LNCaP clone FGC (cell line): ENCODE measurements at places on chromosomes 7 and 10.

DNA sequence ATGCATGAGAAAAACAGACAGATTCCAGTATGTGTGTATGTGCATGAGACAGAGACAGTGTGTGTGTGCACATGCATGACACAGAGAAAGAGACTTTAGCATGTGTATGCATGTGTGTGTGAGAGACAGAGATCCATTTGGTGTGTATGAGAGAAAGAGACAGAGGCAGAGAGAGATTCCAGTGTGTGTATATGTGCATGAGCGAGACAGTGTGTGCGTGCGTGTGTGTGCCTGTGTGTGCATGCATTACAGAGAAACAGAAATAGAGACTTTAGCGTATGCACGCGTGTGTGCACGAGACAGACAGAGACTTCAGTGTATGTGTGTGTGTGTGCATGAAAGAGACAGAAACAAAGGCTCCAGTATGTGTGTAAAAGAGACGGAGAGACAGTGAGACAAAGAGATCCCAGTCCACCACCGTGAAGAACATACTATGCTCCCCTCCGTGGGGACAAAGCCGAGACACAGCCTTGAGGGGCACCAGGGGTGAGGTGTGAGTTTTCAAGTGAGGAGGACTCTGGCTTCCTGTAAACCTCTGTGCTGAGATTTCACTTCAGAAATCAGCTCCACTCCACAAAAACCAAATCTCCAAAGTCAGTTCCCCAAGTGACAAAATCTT is 188.9 kb downstream of the GRID1 start:
- no peak for DNase-seq

- DNase-seq = no peak
These were observed 84.6 kb downstream of the KAT6B start for GRCh38 chr10:74910976-74911350.

- DNase-seq = no peak
These were observed 122.4 kb downstream of the CTTNBP2 start for GRCh38 chr7:117750612-117751563.

DNA sequence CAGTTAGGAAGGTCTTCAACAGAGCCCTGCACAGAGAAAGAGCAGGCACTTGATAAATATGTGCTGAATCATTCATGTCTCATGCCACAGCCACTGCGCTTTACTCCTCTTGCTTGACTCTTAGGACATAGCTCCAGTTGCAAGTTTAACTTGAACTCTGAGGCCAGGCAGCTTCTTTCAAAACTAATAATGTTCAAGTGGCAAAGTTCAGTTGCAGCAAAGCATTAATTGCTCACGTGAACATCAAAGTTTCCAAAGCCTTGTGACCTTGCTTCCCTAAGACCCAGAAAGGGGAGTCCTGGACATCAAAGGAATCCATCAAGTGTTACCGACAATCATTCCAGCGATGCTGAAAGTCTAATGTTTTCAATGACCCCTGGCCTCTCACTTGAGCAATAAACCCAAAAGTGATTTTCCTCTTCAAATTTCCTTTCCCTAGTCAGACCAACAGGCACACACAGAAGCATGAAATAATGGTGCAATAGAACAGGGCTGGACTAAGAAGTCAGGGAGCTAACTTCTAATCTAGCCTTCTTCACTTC is 21.8 kb upstream of the TECTB start:
- no peak for DNase-seq

GRCh38 chr7:95470452-95470851 is 15.3 kb upstream of the ASB4 start:
- no peak for DNase-seq

DNA sequence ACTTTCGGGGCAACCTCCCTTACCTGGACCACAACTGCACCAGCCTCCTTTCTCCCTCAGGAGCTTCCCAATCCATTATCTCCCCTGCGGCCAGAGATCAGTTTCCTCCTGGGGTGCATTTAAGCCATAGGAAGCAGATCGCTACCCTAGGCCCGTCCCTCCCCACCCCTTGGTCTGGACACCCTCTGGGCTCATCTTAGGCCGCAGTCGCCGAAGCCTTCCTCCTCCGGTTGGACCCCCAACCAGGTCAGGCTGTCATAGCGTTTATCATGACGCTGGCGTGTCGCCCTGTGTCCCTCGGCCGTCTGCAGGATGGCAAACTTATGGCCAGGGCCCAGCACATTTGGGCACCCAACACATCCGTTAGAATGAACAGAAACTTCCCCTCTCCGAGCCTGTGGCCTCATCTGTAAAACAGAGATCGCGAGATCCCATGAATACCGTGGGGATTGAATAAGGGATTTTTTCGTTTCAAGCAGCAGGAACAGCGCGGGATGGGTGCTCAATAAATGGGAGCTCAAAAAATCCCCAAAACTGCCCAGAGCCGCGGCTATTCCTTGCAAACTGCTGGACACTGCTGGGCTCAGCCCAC is 669 bp upstream of the AP5Z1 start:
- DNase-seq = no peak

- DNase-seq = no peak
These were observed 71.4 kb downstream of the SEC61G start for GRCh38 chr7:54687462-54688212.
